Hematopoietic multipotent progenitor cell treated with erythropoietin and hydrocortisone succinate and interleukin-3 and kit ligand, for 17 days (in vitro differentiated cells): ENCODE measurements at places on chromosomes 4 and X.

- no peak for DNase-seq
Measured at GRCh38 chr4:100420571-100420970, 97.3 kb downstream of the EMCN start.

GRCh38 chr4:7371210-7371941, 63.4 kb downstream of the PSAPL1 start:
- DNase-seq = no peak

DNA sequence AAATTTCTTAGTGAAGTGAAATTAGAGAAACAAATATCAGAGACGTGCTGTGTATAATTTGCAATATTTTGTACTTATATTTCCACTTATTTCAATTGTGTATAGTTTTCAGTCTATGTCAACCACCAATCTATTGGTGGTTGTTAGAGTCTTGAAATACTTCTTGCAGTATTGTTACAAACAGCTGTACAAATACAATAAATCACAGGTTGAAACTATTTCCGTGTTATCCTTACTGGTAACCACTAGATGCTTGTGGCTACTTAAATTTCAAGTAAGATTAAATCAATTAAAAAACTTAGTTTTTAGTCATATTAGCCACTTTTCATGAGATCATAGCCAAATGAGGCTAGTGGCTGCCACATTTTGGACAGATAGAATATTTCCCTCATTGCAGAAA, 520.5 kb downstream of the GBA3 start:
- no peak for DNase-seq

DNA sequence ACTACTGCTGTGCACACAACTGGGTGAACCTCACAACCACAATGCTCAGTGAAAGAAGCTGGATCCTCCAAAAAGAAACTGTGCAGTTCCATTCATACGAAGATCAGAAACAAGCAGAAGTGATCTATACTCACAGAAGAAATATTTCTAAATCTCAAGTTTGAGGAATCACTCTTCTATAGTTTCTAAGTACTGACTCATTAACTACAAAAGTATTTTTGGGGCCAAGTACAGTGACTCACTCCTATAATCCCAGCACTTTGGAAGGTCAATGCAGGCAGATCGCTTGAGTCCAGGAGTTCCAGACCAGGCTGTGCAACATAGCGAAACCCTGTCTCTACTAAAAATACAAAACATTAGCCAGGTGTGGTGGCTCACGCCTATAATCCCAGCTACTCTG, 51.3 kb upstream of the RELL1 start:
- no peak for DNase-seq

- peak; percentile 51 for DNase-seq
Measured at GRCh38 chrX:50198348-50198747, 2.5 kb downstream of the AKAP4 start.

- DNase-seq = no peak
Measured at GRCh38 chrX:8010105-8010504, 82.9 kb upstream of the PNPLA4 start.

DNA sequence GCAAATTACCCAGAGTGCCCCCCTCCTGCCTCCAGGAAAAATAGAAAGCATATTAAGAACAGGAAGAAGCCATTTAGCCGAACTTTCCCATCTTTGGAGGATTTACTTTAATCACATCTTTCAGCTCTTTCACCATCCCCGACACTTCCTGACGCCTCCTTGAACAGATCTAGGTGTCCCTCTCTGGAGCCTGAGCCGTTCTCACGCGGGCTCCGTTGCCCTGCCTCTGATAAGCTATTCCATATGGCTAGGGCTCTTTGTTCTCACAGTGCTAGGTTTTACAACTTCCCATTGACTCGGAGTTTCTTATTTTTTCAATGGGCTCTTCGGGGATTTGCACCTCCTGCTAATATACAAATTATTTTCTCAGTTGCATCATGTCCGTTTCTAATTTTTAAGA, 82.1 kb upstream of the GPC4 start:
- DNase-seq = no peak

DNA sequence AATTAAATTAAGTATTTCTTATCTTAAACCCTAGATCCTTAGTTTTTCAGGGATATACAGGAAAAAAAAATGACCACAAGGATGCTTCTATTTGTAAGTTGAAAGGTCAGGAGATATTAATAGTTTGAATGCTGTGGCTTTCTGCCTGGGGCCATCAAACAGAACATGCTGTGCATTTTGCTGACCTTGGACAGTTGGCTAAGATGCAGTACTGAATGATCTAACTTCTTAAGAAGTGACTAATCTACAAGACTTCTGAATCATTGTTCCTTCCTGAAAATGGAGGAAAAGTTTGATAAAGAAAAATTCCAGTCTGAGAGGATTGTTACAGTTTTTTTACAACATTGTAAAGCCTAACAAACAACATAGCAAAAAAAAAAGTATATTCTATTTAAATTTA, 237.8 kb upstream of the JADE1 start:
- no peak for DNase-seq

GRCh38 chrX:139475432-139475831, 55.1 kb upstream of the F9 start:
- no peak for DNase-seq
